Cortex of kidney (tissue), 1 donor: ENCODE measurements at places on chromosomes 4 and X.

GRCh38 chr4:179797738-179798137, 2355.5 kb upstream of the AGA start:
- DNase-seq: no peak

DNA sequence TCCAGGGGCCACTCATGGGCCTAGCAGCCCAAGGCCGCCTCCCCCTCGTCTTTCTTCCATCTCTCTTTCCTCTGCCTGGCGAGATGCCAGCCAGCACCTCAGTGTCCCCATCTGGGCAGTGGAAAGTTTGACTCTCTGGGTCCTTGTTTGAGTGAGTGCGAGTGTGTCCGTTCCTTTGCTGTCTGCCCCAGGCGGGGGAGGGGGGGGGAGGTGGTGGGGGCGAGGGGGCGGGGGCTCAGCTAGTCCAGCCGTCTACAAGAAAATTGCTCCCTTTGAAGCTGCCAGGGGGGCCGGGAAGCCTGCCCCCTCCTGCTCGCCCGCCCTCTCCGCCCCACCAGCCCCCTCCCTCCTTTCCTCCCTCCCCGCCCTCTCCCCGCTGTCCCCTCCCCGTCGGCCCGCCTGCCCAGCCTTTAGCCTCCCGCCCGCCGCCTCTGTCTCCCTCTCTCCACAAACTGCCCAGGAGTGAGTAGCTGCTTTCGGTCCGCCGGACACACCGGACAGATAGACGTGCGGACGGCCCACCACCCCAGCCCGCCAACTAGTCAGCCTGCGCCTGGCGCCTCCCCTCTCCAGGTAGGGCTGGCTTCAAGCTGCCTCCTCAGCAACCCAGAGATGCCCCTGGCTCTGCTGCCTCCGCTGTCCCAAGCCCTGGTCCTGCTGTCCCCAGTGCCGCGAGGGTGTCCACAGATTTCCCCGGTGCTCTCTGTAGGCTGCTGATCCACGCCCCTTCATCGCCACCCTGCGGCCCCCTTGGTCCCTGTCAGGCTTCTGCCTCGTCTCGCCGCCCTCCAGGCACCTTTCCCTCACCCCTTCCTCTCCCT, at the start of gene BGN:
Gene BGN, plus strand, starts transcription at position 440 of the 821 bp plus-strand sequence. CDS start 9,652 bp downstream, outside the sequence.
- no peak for DNase-seq

DNA sequence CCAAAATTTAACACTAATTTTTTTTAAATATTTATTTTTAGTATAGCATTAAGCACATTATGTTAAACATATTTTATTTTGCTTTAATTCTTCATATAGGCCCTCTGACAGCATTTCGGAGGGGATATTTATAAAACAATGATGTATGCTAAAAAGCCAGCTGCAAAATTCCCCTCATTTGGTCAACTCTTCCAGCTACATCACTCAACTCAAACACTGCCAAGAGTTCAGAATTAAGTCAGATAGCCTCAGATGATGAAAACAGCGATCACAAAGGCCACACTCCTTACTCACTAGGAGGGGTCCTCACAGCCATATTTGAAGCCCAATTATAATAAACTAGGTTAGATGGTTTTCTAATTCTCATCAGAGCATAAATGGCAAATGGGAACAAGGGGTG, 146.6 kb downstream of the ADAMTS3 start:
- DNase-seq: no peak

DNA sequence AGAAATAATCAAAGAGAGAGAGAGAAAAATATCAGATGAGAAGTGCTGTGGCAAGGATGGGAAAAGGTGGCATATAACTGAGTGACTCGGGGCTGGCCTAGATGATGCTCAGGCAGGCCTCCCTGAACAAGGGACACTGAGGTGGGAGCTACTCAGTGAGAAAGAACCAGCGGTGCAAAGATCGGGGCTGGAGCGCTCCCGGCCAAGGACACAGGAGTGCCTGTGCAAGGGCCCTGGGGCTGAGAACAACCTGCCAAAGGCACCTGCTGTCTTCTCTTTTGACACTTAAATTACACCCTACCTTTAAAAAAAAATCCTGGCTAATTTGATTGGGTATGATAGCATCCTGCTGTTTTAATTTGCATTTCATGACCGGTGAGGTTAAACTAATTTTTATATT, 77.7 kb upstream of the C4orf50 start:
- DNase-seq: no peak

GRCh38 chr4:85910985-85911384, 436.0 kb downstream of the ARHGAP24 start:
- no peak for DNase-seq

DNA sequence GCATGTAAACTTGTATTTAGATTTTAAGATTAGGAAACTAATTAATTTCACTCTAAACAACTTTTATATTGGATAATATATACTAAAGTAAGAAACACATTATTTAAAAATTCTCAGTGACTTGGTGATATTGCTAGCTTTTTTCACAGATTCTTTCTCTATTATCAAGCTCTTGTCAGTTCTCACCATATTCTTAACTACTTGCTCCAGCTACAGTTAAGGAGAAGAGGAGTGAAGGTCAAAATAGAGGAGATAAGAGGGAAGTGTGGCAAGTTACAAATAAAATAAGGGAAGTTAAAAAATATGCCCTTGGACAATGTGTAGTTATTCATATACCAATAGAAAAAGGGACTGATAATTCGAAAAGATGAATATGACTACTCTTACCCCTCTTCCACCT, 34.7 kb upstream of the NAF1 start:
- no peak for DNase-seq

- no peak for DNase-seq
Measured at GRCh38 chr4:33057736-33058135, 2337.6 kb downstream of the PCDH7 start.

- DNase-seq: no peak
Measured at GRCh38 chrX:29254515-29254914, 667.3 kb downstream of the IL1RAPL1 start.

DNA sequence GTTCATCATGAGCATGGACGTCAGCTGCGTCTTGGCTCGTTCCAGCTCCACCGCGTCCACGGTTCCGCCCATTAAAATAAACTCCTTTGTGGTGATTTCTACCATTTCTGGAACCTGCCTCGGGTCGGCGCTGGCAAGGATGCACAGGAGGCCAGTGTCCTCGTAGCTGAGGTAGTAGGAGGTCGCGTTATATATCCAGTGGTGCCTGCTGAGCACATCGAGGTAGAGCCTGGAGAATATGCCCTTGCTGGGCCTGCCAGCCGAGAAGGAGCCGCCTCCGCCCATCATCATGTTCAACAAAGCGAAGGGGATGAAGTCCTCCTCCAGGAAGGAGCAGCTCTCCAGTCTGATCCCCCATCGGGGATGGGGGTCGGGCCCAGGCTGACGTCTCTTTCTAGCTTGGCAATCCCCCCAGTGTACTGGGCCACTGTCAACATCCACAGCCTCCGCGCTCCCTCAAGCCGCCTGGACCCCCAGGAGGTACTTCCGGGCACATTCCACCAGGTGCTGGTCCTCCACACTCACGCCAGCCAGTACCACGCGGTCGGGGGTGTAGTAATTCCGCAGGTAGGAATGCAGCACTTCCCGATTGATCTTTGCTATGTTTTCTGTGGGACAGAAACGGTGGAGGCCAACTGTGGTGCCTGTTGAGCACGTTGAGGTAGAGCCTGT, 120.9 kb upstream of the GRID2 start:
- no peak for DNase-seq

GRCh38 chrX:109774706-109775105, 41.6 kb upstream of the ACSL4 start:
- DNase-seq: no peak

- DNase-seq: no peak
Measured at GRCh38 chr4:7395645-7396044, 39.1 kb downstream of the PSAPL1 start.

- DNase-seq: no peak
Measured at GRCh38 chr4:25321703-25322102, 9.1 kb downstream of the ZCCHC4 start.

GRCh38 chr4:181959121-181959520, 284.1 kb upstream of the TENM3 start:
- DNase-seq: no peak

DNA sequence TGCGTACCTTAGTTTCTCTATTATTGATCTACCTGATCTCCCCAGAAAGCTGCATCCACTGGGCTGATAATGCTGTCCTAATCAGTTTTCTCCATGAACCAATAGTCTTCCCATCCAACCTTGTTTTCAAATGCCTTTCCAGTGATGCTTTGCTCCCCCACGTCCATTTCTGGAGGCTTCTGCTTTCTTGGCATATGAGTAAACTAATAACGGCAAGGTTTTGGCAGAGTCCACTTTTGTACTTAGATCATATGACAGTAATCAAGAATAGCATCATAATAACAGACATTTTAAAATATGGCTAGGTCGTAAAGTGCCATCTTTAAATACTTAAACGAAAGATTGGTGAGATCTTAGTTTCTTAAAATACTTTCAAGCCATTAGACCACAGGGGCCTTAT, 38.4 kb upstream of the FAM9B start:
- no peak for DNase-seq

- no peak for DNase-seq
Measured at GRCh38 chrX:22690116-22690515, 309.6 kb upstream of the DDX53 start.

GRCh38 chr4:188109157-188109755, at the start of gene TRIML2:
TRIML2 (minus strand) TSS chr4:188109603; CDS start chr4:188105368, 4,235 bp downstream.
- DNase-seq: no peak

GRCh38 chr4:11724731-11725130, 296.0 kb upstream of the HS3ST1 start:
- no peak for DNase-seq

GRCh38 chrX:123487236-123487635, 245.6 kb downstream of the THOC2 start:
- no peak for DNase-seq

DNA sequence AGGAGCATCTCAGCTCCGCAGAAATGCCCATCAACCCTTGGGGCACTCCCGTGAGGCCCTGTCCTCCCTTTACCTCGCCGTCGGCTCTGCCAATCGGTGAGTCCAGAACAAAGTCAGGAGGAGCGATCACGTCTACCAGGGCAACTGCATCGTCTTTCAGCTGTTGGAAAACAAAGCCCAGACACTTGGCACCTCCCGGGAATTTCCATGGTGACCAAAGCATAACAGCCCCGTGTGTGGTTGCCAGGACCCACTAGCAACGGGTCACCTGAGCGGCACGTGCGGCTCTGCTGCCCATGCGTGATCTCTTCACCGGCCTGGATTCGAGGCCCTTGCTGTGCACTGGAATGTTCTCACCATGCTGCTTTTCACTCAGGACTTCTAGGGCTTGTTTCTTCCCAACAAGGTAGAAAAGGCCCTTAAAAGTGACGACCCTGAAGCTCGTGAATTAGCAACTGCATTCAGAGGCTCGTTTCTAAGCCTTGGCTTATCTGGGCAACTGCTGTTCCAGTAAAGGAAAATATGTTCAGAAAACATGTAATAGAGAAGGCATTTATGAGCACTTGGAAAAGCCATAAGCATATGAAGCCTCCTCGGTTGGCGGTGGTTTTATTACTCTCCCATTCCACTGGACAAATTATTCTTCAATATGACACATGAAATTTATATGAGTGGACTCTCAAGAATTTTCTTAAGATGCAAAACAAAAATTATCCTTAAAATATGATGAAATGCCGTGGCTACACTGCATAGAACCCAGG, 69.5 kb downstream of the ACOX3 start:
- no peak for DNase-seq

- DNase-seq: no peak
Measured at GRCh38 chrX:50154429-50154828, 46.4 kb downstream of the AKAP4 start.

GRCh38 chrX:57266871-57267270, 19.6 kb upstream of the FAAH2 start:
- no peak for DNase-seq

- no peak for DNase-seq
Measured at GRCh38 chr4:107452717-107453630, 267.1 kb downstream of the PAPSS1 start.

- DNase-seq: no peak
Measured at GRCh38 chr4:126725906-126726305, 906.9 kb upstream of the INTU start.

DNA sequence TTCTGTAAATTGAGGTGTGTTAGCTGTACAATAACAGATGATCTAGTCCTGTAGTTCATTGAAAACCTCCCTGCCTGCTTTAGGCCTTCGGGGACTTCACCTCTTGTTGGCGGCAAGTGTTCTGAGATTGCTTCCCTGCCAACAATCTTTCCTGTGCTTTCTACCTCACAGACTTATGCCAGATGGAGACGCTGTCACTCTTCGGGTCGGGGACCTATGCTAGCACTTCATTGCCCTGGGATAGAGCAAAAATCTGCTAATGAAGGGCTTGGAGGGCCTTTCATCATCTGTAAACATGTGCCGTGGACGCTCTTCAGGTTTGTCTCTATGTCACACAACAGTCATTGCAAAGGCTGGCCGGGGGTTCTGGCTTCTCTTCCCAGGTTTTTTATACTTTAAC, 4.7 kb upstream of the PDLIM3 start:
- DNase-seq: no peak

DNA sequence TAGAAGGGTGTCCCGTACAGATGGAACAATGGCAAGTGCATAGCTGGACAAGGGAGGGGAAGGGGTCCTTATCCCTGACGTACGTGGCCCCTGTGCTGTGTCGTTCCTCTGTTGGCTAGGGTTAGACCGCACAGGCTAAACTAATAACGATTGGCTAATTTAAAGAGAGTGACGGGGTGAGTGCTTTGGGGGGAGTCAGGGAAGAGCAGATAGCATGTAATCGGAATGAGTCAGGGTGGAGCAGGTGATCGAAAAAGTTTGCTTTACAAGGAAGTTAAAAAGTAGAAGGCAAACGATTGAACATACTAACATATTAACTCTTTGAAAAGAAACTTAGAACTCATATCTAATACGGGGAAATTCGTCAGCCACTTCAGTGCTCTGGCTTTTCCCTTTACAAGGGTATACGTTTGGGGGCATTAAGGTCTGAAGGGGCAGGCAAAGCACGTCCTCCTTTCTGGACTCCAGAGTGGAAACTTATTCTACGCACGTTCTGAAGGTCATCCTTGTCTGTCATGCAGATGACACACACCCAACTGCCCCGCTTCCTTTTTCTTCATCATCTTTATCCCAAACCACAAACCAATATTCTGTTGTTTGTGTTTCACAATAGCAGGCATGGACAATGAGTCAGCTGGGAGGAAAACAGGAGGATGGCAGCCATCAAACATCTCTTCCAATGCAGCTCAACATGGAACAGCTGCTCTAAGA, 10.2 kb upstream of the CRLF2 start:
- no peak for DNase-seq

GRCh38 chr4:178081896-178082295, 639.7 kb upstream of the AGA start:
- no peak for DNase-seq

- DNase-seq: no peak
Measured at GRCh38 chrX:109440475-109440874, 41.4 kb downstream of the GUCY2F start.

DNA sequence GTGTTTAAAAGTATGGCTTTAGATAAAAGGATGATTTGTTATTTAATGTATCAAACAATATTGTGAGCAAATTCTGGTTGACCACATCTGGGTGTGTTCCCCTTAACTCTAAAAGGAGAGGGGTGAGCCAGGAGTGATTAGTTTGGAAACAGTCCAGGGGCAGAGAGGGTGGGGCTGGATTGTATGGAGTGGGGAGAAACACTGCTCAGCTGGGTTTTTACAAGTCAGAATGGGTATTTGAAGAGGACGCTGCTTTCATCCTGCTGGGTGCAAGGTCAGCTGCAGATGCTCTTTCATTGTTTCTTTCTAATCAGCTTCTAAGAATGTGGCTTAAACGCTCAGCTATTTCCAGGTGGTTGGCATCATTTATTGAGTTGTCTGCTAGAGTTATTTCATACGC, 82.8 kb upstream of the LIMCH1 start:
- no peak for DNase-seq

- no peak for DNase-seq
Measured at GRCh38 chr4:73533515-73534422, 52.2 kb downstream of the AFM start.
